ENCODE measurements at places on chromosomes 16 and 17. TPM values are rescaled to one million over a fixed set of nuclear protein-coding genes. Genes with fewer than 3 reads are reported as not detected.

DNA sequence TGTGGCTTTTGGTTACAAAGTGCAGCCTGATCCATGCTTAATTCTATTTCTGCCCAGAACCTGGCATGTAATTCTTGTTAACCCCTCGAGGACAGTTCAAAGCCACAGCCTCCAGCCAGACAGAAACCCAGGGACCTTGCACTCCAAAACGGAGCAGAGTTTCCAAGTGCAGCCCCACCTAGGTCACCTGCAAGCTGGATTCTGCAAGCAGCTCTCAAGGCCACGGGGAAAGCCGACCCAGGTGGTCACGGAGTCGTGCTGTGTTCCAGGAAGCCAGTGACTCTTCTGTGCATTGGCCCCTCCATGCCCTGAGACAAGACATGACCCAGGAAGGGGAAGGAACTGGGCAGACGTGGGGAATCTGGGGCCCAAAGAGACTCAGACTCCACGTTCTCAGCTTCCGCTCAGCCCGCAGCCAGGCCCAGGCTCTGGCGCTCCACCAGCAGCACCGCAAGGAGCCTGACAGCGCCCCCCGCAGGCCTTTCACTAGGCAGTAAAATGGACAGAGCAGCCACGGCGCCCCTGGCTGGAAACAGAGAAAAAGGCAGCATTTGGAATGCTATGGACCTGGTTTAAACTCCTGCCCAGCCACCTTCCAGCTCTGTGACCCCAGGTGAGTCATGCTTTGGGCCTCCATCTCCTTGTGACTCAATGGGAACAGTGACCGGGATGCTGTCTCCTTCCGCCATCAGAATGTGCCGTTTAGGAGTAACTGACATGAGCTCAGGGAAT lies 27.3 kb upstream of the GSG1L start:
- no peaks in the 10 kb centered on the region for H3K36me3 ChIP-seq
- H3K4me1 ChIP-seq, result peaks cover 2% of the 10 kb centered on the region
- peak overlapping the region; percentile 11 for H3K27ac ChIP-seq
- no peak overlapping the region for H3K4me3 ChIP-seq
- H3K27me3 ChIP-seq, result no peaks in the 10 kb centered on the region

MAF gene
- total RNA-seq, result 0.54 TPM

VAT1L gene
- not detected for total RNA-seq

MARVELD3 gene
- total RNA-seq, result not detected

TPSD1 gene
- total RNA-seq, result not detected

KRT23 gene
- not detected for total RNA-seq

ADAD2 gene
- total RNA-seq, result 1.5 TPM
